Stimulated activated CD4-positive, alpha-beta T cell treated with anti-CD3 and anti-CD28 coated beads, Interleukin-15, amount 100 ng/mL, for 1 hour (primary cell): ENCODE measurements at places on chromosomes 2 and 18.

GRCh38 chr2:12577091-12577490 lies 139.6 kb upstream of the TRIB2 start:
- DNase-seq = no peak

GRCh38 chr2:231113489-231113888 lies 11.4 kb downstream of the HTR2B start:
- DNase-seq = no peak

DNA sequence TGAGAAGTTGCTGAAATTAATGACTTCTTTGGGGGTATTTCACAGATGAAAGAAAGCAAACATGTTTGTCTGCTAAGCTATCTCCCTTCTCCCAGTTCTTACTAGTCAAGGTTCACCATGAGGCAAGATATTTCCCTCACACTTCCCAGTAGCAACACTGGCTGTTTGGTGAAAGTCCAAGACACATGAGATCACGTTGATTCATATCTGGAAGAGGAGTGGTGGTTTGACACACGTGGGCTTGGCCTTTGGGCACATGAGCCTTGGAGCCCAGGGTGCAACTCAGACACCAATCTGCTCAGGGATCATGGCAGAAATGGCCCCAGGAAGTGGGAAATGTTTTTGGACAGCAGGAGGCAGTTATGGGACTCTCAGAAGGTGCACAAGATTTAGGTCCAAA lies 66.1 kb upstream of the APCDD1 start:
- no peak for DNase-seq

GRCh38 chr2:84495539-84496146 lies 20.7 kb upstream of the DNAH6 start:
- DNase-seq = no peak

DNA sequence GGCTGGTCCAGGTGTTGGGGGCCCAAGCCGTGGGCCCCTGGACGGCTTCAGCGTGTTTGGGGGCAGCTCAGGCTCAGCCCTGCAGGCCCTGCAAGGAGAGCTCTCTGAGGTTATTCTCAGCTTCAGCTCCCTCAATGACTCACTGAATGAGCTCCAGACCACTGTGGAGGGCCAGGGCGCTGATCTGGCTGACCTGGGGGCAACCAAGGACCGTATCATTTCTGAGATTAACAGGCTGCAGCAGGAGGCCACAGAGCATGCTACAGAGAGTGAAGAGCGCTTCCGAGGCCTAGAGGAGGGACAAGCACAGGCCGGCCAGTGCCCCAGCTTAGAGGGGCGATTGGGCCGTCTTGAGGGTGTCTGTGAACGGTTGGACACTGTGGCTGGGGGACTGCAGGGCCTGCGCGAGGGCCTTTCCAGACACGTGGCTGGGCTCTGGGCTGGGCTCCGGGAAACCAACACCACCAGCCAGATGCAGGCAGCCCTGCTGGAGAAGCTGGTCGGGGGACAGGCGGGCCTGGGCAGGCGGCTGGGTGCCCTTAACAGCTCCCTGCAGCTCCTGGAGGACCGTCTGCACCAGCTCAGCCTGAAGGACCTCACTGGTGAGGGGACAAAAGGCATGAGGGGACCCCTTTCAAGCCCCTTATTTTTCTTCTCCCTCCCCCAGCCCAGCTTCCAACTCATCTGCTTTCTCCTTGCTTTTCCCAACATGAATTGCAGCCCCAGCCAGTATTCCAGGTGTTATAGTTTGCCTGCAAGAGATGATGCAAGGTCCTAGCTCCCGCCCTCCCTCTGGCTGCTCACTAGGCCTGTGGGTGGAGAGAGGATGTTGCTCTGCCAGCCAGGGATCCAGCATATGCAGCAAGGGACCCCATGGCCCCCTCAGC lies 2.9 kb upstream of the KHK start:
- DNase-seq = no peak

- no peak for DNase-seq
Observed at GRCh38 chr2:239916205-239917124, 108.7 kb downstream of the NDUFA10 start.
